IgD-negative memory B cell (primary cell): ENCODE measurements at places on chromosomes 12 and 14. TPM values are rescaled to one million over a fixed set of nuclear protein-coding genes. Genes with fewer than 3 reads are reported as not detected.

ABCD2 gene
- polyA plus RNA-seq = 1.5 TPM

LLPH gene
- polyA plus RNA-seq = 33.2 TPM

KRT85 gene
- not detected for polyA plus RNA-seq

NTF3 gene
- polyA plus RNA-seq = not detected

PUS1 gene
- polyA plus RNA-seq = 45.5 TPM

TMEM30B gene
- polyA plus RNA-seq = 0.33 TPM

GPR137C gene
- polyA plus RNA-seq = not detected

PYGL gene
- polyA plus RNA-seq = 0.20 TPM

RPL10L gene
- not detected for polyA plus RNA-seq

TEX52 gene
- polyA plus RNA-seq = not detected

HNF1A gene
- not detected for polyA plus RNA-seq

CLEC4A gene
- 6.9 TPM for polyA plus RNA-seq

ABHD12B gene
- polyA plus RNA-seq = not detected
